ENCODE measurements at places on chromosomes 2 and 18.

DNA sequence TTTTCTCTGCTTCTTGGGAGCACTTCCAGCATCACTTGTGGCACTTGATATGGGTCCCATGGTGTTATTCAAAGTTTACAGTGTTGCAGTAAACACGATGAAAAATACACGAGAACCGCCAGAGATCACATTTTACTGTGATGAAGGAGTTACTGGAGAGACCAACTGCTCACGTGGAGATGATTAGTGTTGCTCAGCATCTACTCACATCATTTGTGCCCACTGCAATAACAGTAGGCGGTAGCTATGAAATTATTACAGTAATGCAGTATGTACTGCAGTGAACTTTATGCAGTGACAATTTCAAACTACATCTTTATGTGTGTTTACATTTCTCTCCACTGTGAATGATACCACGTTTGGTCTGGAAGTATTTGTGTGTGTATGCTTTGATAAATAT is 93.5 kb downstream of the SLC4A3 start:
- no peak for DNase-seq

GRCh38 chr2:182553483-182553882 is 126.6 kb upstream of the PDE1A start:
- DNase-seq = no peak

DNA sequence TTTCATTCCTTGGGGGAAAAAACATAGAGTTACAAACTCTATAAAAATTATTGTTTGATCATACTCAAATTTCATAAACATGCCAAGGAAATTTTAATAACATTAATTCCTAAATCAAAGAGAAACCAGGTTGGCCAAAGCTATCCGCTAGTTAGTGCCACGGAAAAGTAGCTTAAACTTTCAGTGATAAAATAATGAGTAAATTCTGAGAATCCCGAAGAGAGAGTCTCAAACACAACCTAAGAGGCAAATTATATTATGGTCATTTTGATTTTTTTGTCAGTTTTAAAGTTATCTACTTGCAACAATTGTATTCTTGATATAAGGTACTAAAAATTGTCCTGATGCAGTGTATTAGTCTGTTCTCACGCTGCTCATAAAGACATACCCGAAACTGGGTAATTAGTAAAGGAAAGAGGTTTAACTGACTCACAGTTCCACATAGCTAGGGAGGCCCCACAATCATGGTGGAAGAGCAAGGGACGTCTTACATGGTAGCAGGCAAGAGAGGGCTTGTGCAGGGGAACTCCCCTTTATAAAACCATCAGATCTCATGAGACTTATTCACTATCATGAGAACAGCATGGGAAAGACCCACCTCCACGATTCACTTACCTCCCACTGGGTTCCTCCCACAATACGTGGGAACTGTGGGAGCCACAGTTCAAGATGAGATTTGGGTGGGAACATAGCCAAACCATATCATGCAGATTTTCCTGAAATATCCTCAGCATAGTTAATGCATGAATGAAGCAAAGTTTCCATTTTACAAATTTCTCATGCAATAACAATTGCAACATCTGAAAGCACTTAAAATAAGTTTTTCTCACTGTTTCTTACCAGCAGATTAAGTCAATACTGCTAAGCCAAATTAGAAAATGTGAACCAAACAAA is 205.9 kb upstream of the STK17B start:
- DNase-seq = no peak

DNA sequence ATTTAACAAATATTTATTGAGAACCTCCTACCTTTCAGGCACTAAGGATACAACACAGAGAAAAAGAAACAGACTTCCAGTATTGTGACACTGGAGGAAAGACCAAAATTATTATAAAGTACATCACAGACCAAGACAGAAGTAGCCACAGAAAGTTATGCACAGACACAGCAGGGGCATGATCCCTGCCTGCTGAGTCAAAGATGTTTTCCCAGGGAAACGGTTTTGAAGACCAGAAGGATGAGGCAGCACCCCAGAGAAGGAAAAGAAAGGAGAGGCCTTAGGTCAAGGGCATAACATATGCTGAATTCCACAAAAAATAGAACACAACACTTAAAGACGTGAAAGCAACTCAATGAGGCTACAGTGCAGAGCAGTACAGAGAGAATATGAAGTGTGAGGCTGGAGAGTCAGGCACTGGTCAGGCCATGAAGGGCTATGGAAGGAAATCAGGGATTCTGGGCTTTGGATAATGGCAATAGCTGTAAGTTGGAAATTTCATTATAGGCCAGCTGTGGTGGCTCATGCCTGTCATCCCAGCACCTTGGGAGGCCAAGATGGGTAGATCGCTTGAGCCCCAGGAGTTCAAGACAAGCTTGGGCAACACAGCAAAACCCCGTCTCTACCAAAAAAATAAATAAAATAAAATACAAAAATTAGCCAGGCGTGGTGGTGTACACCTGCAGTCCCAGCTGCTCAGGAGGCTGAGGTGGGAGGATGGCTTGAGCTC is 8.2 kb downstream of the ADAM17 start:
- DNase-seq = no peak

- DNase-seq = no peak
Observed at GRCh38 chr2:112340475-112341267, 65.3 kb downstream of the ZC3H6 start.

Data from NK-92 treated with Interleukin-12 subunit alpha and Interleukin-12 subunit beta, amount 100 ng/mL, for 24 hours (cell line).